PC-3 (cell line): ENCODE measurements at places on chromosomes 13 and 19.

DNA sequence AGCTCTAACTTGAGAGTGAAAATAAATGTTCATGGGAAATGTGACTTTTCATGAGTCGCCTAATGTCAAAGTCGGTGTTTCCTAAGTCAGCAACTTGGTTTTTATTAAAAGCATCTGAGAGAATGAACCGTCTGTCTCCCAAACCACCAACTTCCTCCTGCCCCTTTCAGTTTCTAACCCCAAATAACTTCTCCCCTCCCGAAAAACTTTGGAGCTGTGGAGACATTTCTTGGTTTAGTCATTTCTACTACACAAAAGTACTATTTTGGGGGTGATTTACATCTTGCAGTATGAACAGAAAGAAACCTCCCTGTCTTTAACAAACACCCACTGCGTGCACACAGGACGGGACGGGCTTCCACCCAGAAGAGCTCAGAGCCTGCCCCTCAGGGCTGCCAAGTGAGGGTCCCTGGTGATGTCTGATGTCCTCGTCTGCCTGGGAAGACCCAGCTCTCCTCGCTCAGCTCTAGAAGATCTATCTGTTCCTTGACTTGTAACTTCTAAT lies 65.0 kb downstream of the RASA3 start:
- DNase-seq: peak; percentile 43

GRCh38 chr19:36547001-36547732 lies 19.1 kb upstream of the ZNF260 start:
- peak; percentile 1 for DNase-seq

DNA sequence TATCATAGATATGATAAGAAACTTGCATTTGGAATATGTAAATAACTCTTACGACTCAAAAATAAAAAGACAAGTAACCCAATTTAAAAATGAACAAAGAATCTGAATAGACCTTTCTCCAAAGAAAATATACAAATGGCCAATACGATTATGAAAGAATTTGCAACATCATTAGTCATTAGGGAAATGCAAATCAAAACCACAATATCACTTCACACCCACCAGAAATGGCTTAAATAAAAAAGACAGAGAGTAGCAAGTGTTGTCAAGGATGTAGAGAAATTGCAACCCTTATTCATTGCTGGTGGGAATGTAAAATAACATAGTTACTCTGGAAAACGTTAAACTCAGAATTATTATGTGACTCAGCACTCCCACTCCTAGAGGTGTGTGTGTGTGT lies 226.6 kb upstream of the MAB21L1 start:
- no peak for DNase-seq

DNA sequence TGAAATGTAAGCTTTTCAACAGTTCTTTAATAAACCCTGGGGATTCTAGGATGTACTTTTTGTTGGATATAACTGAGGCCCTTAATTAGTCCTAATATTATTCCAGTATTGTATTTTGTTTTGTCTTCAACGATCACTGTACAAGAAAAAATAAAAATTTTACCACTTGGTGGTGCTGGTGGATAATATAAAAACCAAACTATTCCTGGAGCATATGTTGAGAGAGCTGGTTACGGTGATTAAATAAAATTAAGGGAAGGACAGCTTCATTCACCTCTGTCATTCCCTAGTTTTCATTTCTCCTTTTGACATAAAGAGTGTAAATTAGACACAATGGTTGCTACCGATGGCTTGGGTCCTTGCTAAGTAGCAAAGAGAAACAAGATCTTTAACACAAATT lies 598.6 kb upstream of the PCDH20 start:
- peak; percentile 54 for DNase-seq

- no peak for DNase-seq
Measured at GRCh38 chr19:45539459-45539858, 32.2 kb downstream of the VASP start.

DNA sequence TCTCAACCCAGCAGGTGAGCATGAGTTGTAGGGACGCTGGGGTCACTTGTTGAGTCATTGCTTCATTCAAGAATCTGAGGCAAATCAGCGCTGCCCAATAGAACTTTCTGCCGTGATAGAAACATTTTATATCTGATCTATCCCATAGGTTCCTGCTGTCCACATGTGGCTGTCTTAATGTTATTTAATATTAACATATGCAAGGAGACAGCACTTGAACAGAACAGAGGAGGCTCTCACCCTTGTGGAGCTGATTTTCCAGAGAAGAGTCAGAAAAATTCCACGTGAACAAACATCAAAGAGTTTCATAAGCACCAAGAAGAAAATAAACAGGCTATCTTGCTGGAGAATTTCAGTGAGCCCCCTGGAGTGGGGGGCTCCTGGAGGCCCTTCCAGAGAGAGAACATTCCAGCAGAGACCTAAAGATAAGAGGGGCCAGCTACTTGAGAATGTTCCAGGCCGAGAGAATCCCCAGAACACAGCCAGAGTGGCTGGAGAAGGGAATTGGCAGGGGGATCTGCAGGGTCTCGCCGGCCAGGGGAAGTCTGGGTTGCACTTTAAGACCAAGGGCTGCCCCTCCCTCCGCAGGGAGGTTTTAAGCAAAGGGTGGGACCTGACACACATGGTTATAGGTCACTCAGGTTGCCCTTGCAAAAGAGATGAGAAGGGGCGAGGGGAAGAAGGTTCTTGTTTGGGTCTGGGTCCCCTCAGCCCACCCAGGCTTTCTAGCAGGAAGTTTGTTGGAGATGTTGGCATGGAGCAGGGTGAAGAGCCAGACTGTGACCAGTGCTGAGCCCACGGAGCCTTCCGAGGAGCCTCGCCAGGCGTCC lies 135.7 kb downstream of the CRYL1 start:
- no peak for DNase-seq
